M059J (cell line): ENCODE measurements at places on chromosomes 1 and 21.
A peak's percentile ranks its signal among the peaks of the same experiment; 100 is the strongest.

DNA sequence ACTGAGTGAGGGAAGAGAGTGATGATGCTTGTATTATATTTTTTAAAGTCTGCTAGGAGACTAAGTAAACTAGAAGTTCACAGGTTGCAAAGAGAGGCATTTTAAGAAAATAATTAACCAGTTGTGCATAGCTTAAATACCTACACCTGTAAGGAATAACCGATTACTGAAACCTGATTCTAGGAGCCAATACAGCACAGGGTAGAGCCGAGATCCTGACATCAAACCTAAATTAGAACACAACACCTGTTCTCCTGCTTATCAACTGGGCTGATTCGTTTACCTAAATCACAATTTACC, 54.8 kb downstream of the EPRS1 start:
- DNase-seq, result no peak

- DNase-seq, result peak; percentile 68
Measured at GRCh38 chr1:84836145-84836544, 56.9 kb downstream of the LPAR3 start.

- DNase-seq, result no peak
Measured at GRCh38 chr1:174623324-174624035, 175.7 kb downstream of the GPR52 start.

DNA sequence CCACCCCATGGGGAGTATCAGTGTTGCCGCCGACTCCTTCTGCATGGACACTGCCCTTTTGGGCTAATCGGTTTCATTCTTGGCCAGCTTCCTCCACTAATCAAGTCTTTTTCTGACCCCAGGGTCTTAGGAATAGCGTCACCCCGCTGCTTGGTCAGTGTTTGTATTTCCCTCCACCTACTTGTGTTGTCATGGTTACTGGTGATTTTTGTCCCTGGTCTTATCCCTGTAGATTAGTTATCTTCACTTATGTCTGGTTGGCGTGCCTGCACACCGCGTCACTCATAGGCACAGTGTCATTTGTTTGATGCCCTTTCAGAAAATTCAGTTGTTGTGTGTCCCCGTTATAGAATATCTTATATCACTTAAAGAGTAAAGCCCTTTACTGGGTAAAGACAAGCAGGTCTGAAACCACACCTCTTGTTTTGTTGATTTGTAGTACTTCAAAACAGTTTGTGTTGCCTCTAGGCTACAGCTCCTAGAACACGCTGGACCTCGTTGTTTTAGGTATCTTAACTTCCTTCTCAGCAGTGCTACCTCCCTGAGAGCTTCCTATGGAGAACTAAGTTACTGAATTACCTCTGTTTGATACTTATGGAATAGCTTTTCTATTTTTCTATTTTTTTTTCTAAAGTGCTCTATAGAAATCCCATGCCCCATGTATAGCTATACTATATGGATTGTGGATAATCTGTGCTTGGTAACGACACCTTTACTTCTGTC, 868 bp downstream of the PPP1R12B start:
- DNase-seq, result peak; percentile 83

DNA sequence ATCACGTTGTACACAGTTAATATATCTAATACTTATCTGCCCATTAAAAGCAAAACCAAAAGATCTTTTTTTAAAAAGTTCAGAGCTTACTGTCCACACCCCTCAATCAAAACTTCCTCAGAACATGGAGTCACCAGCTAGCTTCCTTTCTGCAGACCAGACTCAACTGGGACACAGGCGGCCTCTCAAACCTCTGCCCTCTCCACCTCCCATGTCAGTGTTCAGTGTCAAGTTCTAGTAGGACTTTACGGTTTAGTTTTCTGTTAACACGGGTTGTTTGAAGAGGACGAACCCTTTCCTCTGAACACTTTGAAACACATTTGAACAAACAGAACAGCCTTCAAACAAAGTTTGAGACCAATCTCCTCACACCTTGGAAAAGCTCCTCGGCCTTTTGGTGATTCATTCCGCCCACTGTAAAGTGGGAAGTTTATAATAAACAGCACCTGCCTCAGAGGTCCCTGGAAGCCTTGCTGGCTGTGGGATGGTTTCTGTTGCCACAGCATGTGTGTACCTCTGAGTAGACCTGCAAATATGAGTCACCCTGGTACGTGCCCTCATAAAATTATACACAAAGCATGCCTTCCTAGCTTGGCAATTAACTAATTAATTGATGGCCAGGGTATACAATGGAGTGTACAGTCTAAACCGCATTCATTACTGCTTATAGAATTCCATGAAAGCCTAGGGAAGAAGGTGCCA, 48.4 kb upstream of the SIPA1L2 start:
- DNase-seq, result peak; percentile 94

GRCh38 chr1:176033474-176033873, 173.6 kb downstream of the COP1 start:
- DNase-seq, result peak; percentile 3

DNA sequence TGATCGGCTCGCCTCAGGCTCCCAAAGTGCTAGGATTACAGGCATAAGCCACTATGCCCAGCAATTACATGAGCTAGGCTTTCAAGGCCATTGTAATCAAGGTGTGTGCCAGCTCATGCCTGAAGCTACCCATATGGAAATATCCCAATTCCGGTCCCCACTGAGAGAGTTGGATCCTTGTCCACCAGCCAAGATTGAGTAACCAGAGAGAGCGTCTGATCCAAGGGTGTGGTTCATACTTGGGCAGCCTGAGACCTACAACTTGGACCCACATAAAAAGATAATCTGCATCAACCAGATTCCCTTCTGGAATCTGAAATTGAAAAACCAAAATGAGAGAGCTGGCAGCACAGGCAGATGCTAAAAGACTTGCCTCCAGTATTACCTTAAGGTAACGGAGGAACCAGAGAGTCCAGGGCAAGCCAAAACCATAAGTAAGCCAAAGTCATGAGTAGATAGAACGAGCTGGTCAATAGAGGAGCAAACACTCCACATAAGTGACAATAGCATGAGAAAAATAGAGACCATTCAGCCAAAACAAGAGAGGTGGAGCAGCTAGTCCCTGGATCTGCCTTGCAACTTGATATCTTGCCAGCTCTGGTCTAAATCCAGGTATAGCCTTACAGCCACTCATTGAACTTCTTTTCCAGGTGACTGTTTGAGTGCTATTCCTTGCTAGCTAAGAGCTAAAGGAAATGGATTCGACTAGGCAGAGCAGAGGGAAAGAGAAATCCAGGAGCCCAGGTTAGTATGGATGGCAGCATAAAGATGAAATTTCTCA, 63.8 kb upstream of the ATP1A1 start:
- no peak for DNase-seq

DNA sequence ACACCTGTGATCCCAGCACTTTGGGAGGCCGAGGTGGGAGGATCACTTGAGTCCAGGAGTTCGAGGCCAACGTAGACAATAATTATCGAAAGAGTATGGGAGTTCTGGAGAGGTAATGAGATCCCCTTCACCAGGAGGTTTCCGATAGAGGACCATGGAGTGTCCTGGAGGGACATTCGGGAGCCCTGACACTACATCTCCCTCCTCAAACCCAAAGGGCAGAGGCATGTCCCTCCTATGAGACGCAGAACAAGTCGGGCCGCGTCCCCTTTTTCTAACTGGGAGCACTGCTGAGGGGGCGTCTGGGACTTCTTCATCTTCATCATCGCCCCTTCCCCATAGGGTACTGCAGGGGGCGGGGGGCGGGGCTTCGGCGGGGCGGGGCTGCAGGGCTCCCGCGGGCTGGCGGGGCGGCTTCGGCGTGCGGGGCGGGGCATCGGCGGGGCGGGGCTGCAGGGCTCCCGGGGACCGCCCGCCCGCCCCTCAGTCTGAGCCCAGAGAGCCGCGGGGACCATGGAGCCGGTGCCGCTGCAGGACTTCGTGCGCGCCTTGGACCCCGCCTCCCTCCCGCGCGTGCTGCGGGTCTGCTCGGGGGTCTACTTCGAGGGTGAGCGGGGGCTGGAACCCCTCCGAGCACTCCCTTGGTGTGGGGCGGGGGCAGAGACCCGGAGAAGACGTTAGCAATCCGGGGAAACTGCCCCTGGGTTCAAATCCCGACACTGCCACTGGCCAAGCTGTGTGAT, at the start of gene THEMIS2:
Gene THEMIS2, plus strand, starts transcription at position 486 of the 743 bp plus-strand sequence. Its CDS starts 28 bp downstream, at position 514.
- peak; percentile 56 for DNase-seq

DNA sequence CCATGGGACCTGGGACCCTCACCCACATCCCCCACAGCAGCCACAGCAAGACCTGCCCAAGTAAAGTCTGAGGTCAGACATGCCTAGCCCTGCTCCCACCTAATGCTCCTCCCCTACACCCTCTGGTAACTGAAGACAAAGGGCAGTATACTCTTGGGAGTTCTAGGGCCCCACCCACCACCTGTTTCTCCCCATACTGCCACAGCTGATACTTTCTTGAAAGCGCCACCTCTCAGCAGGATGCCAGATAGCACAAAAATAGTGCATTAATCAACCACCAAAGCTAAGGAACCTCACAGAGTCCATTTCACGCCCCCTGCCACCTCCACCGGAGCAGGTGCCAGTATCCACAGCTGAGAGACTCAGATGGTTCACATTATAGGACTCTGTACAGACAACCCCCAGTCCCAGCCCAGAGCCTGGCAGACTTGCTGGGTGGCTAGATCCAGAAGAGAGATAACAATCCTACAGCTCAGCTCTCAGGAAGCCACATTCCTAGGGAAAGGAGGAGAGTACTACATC, 238.1 kb downstream of the LRRC40 start:
- DNase-seq, result peak; percentile 43

DNA sequence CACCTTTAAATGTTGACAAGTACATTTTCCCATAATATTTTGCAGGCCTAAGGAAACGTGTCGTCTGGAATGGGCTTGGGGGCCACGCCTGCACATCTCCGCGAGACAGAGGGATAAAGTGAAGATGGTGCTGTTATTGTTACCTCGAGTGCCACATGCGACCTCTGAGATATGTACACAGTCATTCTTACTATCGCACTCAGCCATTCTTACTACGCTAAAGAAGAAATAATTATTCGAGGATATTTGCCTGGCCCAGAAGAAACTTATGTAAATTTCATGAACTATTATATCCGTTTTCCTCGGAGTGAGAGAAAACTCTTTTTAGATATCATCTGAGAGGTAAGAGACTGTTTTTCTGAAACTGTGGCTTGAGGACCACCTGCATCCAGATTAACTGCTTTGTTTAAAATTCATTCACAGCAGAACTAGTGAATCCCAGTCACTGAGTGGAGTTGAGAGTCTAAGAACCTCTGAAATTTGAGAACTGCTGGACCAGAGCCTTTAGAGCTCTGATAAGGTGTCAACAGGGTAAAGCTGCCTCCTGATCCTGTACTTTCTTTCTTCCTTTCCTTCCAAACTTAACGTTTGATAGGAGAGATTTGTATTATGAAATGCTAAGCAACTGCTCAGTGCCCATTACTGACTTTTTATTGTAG, 811 bp downstream of the EXO1 start:
- DNase-seq, result peak; percentile 26

DNA sequence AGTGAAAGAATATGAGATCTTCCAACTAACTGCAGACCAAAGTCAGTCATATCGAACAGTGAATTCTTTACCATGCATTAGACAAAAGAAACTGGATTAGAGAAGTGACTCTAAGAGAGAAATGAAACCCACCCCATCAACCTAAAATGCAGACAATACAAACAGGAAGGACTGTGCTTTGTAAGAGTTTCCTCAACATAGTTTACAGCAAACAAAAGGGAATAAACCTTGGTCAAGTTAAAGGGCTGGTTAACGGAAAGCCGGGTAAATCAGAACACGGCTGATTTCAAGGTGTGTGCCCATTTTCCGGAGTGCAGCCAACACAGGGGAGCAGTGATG, 39.2 kb downstream of the SIPA1L2 start:
- DNase-seq, result no peak

DNA sequence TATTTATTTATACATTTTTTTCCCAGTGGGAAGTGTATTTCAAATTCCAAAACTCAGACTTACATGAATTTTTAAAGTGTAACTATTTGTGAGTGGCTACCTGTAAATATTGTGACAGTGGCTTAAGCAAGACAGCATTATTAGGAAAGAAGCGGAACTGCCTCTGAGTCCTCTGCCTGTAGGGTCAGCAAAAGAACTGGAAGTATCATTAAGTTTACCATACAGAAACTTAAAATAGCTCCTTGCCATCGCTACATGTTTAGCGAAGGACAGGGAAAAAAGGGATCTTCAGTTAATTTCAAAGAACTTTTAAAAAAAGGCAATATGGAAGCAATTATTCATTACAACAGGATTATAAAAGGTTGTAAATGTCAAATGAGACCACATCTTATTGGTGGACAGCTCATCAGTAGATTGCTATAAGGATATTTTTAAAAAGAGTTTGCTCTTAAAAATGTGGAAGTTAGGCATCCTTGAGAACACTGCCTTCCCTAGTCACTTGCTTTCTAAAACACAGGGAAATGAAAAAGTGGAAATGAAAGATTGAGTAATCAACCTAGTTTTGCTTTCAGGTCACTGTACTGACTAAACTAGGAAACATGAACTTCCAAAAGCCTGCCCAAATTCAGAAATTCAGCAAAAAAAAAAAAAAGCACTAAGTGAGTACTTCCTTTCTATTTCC, 39.2 kb downstream of the NSL1 start:
- DNase-seq, result peak; percentile 28

DNA sequence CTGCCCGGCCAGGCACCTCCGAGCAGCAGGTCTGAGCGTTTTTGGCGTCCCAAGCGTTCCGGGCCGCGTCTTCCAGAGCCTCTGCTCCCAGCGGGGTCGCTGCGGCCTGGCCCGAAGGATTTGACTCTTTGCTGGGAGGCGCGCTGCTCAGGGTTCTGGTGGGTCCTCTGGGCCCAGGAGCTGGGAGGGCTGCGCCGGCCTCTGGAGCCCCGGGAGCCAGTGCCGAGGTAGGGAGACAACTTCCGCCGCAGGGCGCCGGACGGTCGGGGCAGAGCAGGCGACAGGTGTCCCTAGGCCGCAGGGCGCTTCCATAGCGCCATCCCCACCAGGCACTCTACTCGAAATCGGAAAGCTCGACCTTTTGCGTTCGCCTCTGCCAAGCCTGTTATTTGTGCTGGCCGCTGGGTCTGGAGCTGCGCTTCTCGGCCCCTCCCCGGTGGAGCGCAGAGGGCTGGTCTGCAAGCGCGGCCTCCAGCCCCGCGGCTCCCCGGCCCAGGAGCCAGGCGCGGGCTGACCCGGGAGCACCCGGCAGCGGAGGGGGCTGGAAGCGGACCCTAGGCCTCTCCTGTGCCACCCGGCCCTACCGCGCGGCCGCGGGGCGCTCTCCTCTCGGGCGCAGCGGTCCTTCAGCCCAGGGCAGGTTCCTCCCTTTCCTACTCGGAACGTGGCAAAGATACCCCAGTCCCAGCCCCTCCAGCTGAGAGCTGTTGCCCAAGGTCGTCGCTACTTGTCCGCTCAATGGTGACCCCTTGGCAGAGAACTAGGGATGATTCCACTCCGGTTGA, 2.2 kb downstream of the SIM2 start:
- DNase-seq, result no peak

DNA sequence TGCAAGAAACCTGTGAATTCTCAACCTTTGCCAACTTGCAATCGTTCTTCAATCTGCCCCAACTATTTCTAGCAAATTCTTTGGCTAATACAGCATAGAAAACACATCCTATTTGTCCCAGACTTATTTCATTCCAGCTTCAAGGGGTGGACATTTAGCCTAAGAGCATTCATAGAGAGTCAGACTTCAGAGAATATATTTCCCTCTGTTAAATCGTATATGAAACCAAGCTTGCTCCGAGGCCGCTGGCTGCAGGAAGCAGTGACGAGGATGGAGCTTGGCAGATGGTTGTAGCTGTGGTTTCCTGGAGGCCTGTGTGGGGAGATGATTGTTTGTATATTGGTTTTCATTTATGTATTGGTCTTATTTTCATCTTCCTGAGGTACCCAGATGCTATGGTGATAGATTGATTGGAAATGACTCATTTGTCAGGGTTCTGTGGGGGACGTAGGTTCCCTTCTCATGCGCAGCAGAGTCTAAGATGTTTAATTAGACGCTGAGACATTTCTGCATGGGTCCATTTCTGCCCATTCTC, 26.1 kb downstream of the MAN1C1 start:
- no peak for DNase-seq

- no peak for DNase-seq
Measured at GRCh38 chr1:5933050-5933449, 59.2 kb downstream of the NPHP4 start.
